Right kidney (tissue), 9 donors: ENCODE measurements at places on chromosomes 2 and 18.

- DNase-seq: no peak
Observed at GRCh38 chr2:60535685-60536312, 17.7 kb downstream of the BCL11A start.

DNA sequence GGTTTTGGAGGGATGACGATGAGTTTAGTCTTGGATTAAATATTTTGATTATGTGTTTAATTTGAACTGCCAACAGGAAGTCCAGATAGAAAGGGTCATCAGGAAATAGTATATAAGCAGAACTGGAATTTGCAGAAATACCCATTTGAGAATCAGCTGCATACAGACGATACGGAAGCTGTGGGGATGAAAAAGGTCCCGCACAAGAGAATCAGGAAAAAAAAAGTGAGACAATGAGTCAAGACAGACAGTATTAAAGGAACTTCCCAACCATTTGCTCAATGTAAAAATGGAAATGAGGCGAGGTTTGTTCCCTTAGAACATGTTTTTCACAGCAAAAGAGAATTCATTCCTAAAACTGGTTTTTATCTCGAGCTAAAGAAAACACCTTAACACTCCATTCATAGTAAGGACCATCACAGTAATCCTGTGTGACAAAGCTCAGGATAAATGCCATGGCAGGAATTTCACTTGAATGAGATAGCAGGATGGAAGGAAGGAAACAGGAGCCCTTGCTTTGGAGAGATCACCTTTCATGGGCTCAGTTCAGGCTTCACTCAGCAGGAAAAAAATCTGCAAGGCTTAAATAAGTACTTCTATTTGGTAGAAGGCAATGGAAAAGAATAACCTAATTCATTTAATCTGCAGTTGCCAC lies 29.3 kb downstream of the BCL2 start:
- DNase-seq: no peak

DNA sequence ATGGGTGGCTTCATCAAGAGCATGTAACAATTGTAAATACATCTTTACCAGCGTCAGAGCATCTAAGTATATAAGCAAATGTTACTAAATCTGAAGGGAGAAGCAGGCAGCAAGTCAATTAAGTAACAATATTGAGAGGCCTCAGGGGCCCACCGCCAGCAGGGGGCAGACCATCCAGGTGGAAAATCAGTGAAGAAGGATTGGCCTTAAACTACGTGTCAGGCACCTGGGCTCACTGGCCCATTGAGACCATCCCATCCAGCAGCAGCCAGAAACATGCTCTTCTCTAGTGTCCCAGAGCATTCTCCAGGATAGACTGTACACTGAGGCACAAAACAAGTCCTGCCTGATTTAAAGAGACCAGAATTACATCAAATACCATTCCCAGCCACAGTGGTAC lies 96.2 kb upstream of the SNTG2 start:
- no peak for DNase-seq

DNA sequence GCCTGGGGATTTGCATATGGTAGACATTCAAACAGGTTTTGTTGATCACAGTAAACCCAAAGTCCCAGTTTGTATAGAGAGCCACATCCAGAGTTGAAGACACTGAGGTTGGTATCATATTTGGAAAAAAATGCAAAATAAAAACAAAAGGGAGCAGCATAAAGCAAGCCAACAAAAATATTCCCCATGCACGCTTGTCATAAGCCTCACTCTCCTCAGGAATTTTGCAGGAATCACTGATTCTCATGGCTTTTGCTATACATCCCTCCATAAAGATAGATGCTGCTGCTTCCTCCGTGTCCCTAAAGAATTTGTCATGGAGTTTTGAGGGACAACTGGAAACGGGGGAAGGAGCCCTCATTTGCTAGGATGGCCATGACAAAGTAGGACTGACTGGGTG lies 108.8 kb upstream of the TCF4 start:
- DNase-seq: no peak

DNA sequence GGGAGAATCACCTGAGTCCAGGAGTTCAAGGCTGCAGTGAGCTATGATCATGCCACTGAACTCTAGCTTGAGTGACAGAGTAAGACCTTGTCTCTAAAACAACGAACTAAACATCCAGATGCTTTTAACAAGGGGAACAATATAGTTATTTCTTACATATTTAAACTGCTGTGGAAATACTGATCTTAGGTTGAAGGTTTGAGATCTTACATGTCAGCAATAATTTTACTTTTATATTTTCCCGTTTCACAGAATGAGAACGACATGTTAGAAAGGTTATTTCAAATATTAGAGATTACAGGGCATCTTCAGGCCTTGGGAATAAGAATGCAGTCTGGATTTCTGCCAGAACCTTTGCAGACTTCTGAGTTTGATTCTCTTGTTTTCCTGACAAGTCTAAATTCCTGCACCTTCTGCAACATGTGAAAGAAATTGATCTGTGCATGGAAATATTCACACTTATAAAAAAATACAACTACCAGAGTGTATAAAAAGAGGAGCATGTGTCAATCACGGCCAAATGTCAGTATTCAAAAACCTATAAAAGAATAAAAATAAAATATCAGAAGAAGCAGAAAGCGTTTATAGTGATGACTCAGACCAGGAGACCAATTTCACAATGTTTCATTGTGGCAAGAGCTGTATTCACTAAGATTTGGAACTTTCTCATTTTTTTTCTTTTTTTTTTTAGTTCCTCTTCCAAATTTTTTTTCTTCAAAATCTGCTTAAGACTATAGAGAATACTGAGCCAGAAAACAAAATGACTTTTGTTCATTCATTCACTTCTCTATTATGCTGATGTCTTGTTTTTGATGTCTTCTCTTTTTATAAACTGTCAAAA lies 29.6 kb downstream of the COLEC12 start:
- no peak for DNase-seq

DNA sequence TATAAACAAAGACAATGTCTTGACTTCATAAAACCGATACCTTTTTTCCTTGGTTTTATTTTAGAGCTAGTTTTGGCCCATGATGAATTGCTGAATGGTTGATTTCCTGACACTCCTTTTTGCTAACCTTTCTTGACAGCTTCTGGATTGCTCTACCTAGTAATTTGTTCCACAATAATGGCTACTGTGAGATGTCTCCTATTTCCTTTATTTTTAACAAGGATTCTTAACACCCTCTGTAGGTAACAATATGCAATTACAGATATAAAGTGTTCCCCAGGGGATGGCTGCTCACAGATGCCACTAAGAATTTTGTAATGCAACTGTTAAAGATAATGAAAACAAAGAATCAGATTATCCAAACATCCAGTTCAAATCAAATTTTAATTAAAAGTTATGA lies 100.8 kb upstream of the ATP5MC3 start:
- DNase-seq: peak; percentile 6

DNA sequence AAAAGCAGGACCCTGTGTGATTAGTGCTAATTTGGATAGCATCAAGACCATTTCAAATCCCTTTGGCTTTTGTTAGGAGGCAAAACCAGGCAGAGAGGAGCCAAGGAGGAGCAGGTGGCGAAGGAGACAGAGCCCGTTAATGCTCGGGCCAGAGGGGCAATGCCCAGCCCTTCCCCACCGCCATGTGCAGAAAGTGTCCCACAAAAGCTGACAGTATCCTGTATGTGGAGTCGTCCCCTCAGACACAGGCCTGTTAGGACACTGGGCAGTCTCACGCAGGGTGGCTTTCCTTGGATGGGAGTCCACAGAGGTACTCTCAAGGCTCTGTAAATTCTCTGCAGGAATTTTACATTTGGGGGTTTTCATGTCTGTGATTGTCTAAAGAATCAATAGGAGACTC lies 44.8 kb upstream of the TFCP2L1 start:
- no peak for DNase-seq

- DNase-seq: peak; percentile 4
Observed at GRCh38 chr18:52572036-52573000, 232.3 kb downstream of the DCC start.
